ENCODE measurements at places on chromosomes 7 and 10.

GRCh38 chr10:124428207-124428777 lies 9.6 kb upstream of the OAT start:
- DNase-seq, result no peak

GRCh38 chr7:83976302-83976701 lies 218.3 kb downstream of the SEMA3A start:
- DNase-seq, result peak; percentile 1

GRCh38 chr10:132450825-132451505 lies 54.0 kb downstream of the PWWP2B start:
- DNase-seq, result no peak

GRCh38 chr10:132316133-132316532 lies 8.4 kb upstream of the STK32C start:
- DNase-seq, result no peak

DNA sequence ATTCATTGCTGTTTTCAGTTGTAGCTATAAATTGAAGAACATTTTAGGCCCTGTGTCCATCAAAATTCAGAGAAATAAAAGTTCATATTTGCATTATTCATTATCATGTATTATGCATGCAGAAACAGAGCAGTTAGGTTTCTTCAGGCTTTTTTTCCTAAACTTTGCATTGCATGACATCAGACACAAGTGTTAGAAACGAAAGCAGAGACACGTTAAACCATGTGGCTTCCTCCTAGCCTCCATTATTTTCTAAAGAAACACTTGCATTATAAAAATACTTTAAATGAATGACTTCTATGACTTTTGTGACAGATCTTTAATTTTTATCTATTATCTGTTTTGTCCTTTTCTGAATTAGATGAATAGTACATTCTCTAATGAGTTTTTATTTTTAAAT lies 8.8 kb upstream of the EBLN1 start:
- DNase-seq, result no peak

- no peak for DNase-seq
Measured at GRCh38 chr7:28806841-28807240, 151.3 kb downstream of the TRIL start.

DNA sequence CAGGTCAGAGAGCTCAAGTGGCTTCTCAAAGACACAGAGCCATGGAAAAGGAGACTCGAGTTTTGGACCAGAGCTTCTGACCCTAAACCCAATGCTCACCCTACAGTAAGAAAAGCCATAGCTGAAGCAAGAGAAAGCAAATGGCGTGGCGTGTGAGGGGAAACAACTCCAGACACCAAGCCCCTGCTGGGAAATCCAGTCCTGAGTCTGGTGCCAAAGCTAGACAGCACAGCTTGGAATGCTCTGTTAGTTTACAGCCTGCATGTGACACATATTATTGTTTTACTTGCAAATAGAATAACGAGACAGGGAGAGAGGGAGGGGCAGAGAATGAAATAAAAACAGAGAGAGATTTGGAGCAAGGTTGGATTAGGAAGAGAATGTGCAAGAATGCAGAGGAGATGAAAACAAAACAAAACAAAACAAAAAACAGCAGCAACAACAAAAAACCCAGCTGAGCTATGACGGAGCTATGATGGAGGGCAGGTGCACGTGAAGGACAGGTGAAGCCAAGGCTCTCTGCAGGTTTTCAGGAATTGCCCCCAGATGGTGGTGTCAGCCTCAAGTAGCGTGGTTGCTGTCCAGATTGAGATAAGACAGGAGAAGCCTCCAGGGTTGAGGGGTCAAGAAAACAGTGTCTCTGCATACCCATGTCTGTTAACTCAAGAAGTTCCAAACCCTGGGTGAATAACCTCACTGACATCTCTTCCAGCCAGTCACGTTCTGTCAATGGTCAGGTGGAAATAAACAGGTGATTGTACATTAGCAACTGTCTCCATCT lies 69.7 kb upstream of the LRRC18 start:
- DNase-seq, result no peak

- peak; percentile 67 for DNase-seq
Measured at GRCh38 chr7:158829021-158829341, 328 bp downstream of the ESYT2 start.

- DNase-seq, result no peak
Measured at GRCh38 chr10:101619983-101620382, 31.9 kb downstream of the DPCD start.

- DNase-seq, result no peak
Measured at GRCh38 chr10:83078645-83079044, 1060.7 kb upstream of the GHITM start.

Measured in GM12891 (cell line).